ENCODE measurements at places on chromosomes 5 and 9.
A peak's percentile ranks its signal among the peaks of the same experiment; 100 is the strongest.

DNA sequence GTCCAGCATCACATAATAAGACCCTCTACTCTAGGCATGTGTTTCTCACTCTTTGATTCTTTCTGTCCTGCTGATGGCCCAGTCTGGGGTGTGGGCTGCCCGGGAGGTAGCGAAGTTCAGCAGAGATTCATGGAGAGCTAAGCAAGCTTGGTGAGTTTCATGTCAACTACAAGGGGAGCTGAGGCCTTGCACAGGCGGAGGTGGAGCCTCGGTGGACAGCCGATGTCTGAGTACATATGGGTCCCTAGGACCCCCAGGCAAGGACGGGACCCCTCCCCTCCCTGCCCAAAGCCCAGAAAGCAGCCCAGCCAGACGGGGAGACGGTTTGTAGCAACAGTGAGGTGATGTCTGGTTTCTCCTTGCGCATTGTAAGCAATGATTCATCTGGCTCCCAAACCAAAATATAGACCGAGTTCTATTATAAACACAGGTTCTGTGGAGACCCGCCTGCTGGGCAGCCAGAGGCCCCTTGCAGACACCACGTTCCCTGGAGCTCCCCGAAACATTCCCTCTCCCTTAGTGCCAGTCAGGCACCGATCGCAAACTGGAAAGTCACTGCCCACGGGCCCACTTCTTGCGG, 45.5 kb downstream of the COL27A1 start:
- no peak for DNase-seq

- DNase-seq: peak; percentile 10
Measured at GRCh38 chr5:65482736-65483545, 1.2 kb upstream of the ADAMTS6 start.

GRCh38 chr5:131419877-131420276, 156.0 kb downstream of the CDC42SE2 start:
- no peak for DNase-seq

- no peak for DNase-seq
Measured at GRCh38 chr9:106403081-106403480, 459.9 kb upstream of the ZNF462 start.

GRCh38 chr5:111194925-111195324, 29.3 kb upstream of the CAMK4 start:
- no peak for DNase-seq

DNA sequence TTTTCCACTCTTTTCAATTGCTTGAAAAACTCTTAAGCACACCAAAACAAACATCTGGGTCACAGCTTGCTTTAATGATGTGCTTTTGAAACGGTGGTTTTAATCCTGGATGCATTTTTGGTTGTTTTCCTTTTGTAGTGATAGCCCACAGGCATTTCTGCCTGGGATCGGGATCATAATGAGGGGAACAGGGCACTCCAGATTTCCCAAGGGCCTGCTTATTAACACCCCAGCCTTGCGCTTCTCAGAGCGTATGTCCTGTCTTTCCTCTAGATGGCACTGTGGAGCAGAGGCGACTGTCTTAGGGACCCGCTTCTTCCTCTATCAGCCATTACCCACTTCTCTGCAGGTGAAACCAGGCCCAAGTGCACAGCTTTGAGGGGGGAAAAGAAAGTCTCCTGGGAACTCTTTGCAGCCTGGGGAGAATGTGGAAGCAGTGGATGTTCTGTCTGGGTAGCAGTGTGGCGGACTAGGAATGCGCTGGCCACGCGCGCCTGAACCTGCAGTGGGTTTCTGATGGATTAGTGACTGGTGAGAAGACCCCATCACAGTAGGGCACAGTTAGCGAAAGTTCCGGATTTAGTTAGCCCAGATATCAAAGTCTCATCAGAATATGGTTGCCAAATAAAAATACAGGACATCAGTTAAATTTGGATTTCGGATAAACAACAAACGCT, 190.1 kb downstream of the GNA14 start:
- peak; percentile 80 for DNase-seq

- no peak for DNase-seq
Measured at GRCh38 chr9:118674942-118675341, 694.3 kb downstream of the BRINP1 start.

GRCh38 chr5:132849347-132849746, 16.9 kb downstream of the GDF9 start:
- DNase-seq: no peak

DNA sequence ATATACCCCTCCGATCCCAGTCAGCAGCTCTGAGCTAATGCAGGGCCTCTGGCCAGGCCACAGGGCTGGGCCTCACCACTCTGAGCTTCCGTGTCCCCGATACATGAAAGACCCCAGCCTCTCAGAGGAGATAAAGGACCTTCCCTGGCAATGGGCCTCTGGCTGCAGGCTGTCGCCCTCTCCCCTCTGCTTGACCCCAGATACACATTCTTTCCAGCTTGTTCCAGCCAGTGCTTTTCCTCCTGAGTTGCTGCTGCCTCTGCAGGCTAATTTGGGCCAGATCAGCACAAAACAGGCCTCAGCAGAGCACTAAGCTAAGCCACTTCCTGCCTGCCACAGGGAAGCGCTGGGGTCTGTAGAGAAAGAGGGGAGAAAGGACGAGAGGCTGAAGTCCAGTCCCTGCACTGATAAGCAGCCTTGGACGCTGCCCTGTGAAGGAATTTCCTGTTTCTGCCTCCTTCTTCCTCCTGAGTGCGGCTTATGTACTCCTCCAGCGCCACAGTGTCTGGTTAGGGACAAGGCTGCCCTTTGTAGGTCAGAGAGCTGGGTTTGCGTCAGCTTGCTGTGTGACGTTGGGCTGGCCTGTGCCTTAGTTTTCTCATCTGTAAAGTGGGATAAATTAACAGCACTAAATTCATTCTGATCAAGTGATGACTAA, 73.0 kb upstream of the IL17B start:
- DNase-seq: no peak

DNA sequence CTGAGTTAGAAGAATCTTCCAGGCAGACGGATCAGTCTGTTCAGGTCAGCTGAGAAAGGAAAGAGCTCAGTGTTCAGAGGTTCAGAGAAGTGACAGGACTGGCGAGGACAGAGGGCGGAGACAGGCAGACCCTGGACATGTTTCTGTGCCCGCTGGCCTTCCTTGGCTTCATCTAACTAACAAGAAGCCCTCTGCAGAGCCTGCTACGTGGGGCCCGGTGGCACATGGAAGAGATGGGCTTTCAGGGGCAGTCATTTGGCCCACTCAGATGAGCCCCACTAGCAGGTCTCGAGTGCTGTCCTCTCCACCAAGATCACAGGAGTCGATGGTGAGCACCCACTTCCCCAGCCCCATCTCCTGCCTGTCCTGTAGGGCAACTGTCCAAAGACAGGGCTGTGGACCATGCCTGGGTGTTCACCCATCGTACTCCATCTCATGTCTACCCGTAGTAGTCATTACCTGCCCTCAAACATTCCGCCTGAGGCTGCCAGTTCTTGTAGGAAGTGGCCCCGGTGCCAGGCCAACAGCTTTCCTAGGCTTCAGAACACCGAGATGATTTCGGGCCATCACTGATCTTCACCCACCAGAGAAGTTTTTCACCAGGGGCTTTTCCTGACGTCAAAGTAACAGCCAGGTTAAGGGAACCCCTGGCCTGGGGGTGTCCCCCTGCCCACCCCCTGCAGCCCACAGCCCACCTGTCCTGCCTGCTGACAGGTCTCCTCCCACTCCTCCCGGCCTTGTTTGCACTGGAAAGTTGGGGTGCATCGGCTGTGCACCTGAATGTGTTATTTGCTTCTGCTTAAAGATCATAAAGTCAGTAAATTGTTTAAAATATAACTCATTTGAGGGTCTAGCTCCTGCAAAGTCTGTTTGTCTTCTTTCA, 14.0 kb downstream of the IRX2 start:
- no peak for DNase-seq

- DNase-seq: no peak
Measured at GRCh38 chr5:93164690-93165089, 416.3 kb downstream of the NR2F1-AS1 start.

DNA sequence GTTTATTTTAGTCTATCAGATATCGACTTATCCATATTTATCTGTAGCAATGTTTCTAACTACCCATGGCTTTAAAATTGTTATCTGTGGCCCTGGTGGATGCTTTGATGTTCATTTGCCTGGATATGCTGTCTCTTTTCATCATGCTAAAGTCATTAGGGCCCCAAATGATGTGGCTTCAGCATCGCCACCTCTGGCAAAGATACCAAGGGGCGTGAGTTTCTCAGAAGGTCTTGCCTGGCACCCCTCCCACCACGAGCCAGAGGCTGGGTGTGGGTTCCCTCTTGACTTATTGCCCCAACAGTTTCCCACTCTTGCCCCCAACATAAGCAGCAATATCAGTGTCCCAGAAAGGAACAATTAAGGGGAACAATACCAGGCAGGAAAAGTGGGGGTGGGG, 5.4 kb downstream of the ROPN1L start:
- DNase-seq: no peak

DNA sequence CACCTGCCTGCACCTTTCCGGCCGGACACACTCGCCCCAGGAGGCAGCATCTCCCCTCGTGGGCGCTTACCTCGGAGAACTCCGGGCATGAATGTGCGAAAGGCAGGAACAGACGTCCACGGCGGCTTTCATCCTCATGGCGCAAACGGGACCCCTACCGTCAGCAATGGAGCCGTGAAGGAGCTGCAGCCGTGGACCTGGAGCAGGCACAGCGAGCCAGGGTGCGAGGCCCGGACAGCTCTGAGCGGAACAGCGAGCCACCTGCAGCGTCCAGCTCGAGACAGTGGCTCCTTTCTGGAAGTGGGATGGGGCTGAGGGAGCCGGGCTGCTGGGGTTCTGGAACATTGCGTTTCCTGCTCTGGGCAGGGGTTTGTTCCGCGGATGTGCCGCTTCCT, 7.8 kb upstream of the SLC6A19 start:
- DNase-seq: no peak

DNA sequence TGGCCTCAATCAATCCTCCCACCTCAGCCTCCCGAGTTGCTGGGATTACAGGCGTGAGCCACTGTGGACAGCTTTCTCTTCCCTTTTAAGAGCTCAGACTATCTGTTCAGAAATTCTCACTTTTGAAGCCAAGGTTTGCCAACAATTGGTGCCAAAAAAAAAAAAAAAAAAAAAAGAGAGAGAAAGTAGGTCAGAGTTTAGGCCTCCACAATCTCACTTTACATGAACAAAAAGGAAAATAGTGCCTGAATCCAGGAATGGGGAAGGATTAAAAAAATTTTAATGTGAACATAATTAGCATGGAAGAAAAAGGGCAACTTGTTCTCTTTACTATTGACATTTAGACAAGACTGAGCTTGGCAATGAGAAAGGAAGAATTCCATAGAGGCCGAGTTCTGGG, 94.1 kb downstream of the NSG2 start:
- no peak for DNase-seq

GRCh38 chr5:31889001-31889561, 250.2 kb downstream of the PDZD2 start:
- DNase-seq: no peak

DNA sequence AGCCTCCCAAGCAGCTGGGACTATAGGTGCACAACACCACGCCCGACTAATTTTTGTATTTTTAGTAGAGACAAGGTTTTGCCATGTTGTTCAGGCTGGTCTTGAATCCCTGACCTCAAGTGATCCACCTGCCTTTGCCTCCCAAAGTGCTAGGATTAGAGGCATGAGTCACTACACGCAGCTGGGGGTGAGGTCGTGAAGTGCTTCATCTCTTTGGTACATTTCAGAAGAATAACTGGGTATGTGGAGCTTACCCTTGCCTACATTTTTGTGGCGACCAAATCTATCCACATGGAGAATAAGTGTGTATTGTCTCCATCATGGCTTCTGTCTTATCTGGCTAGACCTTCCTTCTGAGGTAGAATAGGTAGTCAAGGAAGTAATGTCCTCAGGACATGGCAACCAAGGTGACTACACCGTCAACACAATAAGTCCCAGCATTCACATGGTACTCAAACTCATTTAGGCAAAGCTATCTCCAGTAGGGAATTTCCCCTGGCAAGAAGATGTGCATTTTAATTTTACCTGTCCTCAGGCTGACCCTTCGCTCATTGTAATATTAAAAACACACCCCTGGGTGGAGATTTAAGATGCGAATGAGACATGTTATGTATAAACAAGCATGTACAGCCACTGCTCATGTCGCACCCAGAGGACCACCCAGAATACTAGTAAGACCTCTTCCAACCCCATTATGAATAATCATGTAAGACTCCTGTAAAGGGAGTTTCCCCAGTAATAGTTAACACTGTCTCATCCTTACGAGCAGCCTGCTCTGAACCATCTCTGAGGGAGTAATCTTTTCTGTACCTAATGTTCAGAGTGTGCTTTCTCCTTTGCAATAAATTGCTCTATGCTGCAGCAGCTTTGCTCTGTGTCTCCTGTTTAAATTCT, 1173.2 kb downstream of the TAF11L14 start:
- DNase-seq: no peak

DNA sequence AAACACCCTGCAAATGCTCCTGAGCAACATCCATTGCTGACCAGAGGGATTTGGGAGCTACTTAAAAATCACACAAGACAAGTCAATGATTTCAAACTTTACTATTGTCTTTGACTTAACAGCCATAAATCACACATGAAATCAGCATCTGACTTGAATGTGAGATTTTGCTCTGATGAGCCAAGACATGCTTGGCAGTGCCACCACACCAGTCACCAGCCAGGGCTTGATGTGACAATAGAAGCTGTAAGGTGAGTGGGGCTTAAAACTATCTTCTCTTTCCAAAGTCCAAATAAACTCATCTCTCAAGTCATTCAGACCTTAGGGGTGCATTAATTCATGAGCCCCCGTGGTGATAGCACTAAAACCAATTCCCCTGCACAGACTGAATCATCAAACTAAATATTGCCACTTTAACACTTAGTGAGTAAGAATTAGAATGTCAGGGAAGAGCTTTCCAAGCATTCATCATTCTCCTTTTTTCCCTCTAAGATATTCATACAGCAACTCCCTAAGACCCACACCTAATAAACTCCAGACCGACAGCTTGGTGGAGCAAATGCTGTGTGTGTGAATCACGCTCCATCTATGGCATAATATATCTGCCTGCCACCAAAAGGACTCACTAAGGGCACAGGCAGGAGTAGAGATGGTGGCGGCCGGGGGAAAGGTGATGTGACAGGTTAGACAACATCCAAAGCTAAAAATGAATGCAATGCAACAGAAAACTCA, 119.4 kb downstream of the SPOCK1 start:
- no peak for DNase-seq

- no peak for DNase-seq
Measured at GRCh38 chr9:105216440-105217178, 27.8 kb upstream of the SLC44A1 start.

GRCh38 chr5:176675676-176676360, 28.5 kb downstream of the TSPAN17 start:
- peak; percentile 52 for DNase-seq

- DNase-seq: no peak
Measured at GRCh38 chr5:54390539-54391031, 64.9 kb upstream of the HSPB3 start.

- DNase-seq: no peak
Measured at GRCh38 chr9:38025166-38025565, 43.9 kb downstream of the SHB start.

DNA sequence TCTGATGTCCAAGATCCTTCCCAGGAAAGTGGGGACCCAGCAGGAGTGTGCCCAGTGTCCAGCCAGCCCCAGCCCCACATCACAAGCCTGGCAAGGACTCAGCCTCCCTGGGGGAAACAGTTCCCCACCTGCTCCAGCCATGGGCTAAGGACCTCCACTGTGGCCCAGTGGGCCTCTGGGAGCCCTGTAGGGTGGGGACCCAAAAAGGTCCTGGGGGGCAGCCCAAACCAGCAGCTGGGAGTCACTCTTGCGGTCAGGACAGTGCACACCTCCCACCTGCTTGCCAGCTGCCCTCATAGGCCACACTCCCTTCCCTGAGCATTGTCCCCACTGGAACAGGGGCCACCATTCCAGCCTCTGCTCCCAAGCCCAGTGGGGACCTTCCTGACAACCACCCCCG, 1.7 kb downstream of the ABCA2 start:
- no peak for DNase-seq

Data from HEK293T (cell line).